ENCODE measurements at places on chromosomes 1 and 21.

DNA sequence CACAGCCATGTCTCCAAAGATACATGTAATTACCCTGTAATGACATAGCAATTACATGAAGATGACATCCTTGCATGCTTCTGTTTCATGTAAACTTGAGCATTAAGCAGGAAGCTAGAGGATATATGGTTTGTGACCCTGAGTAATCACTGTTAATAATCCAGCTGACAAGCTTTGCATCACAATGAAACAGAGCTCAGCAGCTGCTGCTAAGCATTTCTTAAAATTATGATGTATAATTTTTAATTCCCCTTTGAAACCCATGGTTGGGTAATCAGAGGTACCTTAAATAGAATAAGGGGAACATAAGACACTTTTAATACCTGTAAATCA, 293.5 kb downstream of the NTNG1 start:
- no peak for DNase-seq

DNA sequence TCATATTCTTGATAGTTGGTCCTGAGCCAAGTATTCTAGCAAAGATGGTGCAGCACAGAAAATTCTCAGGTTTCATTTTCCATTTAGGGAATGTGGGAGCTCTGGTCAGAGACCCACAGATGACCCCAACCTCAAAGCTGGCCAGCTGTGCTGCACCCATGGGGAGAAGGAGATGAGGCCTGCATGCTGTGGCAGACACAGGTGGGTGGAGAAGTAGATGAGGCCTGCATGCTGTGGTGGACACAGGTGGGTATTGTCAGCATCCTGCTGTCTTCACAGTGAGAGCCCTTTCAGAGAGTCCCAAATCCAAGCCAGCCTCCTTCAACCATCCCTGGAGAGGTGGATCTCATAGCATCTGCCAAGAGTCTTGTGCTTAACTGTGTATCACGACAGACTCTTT, 77.7 kb downstream of the DSCAM start:
- no peak for DNase-seq

GRCh38 chr1:34083974-34084373, 81.1 kb downstream of the CSMD2 start:
- DNase-seq: no peak

- DNase-seq: no peak
Observed at GRCh38 chr1:53378061-53378460, 50.2 kb upstream of the LRP8 start.

DNA sequence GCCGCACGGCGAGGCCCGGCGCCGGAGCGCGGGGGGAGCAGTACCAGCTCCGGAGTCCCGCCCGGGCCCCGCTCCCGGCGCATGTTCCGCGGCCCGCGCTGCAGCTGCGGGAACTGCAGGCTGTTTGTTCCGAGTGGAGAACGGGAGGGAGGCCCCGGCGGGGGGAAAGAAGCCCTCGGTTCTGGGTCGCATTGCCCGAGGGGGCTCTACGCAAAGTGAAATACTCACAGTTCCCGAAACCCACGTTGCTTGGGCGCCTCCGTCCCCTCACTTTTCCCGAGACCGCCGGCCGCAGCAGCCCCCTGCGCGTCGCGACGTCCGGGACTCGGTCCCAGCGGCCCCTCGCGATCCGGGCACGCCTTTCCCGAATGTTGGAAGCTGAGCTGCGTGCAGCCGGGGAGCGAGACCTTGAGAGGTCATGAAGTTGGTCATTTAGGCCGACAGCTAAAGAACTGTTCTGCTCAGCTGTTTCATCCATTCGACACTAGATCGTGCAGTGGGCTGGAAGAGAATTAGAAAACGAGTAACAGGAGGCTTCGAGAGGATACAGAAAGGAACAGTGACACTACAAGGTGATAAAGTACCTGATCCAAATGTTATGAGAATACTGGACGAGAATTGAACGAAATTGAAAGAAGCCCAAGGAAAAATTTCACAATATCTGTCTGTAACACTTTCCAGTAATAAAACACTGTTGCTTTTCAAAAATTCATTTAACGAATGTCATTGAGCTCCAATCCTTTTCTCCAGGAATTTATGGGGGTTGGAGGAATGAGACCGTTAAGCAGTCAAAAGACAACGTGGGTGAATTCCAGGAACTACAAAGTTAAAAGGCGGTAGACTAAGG, 657 bp upstream of the LIN9 start:
- DNase-seq: no peak
